ENCODE measurements at places on chromosomes 16 and 17. TPM values are rescaled to one million over a fixed set of nuclear protein-coding genes. Genes with fewer than 3 reads are reported as not detected.
A peak's percentile ranks its signal among the peaks of the same experiment; 100 is the strongest.

GRCh38 chr17:2995377-2995776, 68.0 kb downstream of the OR1D5 start:
- peak; percentile 41 for DNase-seq

DNA sequence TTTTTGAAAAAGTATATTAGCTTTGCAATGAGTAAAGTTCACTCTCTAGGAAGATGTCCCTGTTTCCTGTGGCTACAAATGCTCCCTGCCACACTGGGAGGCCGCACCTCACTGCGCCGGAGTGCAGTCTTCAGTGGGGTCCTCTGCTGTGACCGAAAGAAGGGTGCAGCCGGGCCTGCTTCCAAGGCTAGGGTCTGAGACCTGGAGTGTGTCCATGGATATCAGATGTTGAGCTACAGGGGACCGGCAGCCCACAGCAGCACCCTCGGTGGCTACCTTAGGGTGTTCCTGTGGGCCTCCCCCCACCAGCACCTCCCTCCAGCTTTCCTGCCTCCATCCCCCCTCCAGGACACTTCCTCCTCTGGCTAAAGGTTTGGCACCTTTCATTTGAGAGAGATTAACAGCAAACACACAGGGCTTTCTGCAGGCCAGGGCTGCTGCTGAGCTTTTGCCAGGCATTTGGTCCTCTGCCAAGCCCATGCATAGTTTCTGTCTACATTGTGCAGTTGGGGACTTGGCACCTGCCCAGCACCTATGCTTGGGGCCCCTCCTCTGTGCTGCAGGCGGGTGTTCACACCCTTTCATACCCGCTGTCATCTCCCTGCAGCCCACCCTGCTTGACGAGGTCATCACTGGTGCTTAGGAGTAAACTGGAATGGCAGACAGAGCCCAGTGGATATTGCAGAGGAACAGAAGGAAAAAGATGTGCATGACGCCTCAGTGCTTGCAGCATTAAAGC, 33.8 kb upstream of the CRISPLD2 start:
- DNase-seq = no peak

GRCh38 chr17:32103476-32104113, 38.7 kb upstream of the RHOT1 start:
- no peak for DNase-seq

DNA sequence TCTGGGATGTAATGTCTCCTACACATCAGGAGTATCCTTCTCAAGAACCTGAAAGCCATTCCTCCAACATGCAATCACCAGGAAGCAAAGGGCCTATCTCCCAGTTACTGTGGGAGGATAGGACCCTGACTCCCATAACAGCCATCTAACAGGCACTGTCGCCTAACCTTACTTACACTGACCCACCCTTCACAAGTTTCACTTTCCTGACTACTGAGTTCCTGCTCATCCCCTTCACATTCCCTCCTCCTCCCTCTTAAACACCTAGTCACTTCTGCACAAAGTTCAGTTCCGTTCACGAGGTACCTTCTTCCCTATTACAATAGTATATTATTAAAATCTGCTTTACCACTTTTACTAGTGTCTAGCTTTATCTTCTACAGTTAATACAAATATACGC, 1.3 kb downstream of the C17orf67 start:
- DNase-seq = no peak

DNA sequence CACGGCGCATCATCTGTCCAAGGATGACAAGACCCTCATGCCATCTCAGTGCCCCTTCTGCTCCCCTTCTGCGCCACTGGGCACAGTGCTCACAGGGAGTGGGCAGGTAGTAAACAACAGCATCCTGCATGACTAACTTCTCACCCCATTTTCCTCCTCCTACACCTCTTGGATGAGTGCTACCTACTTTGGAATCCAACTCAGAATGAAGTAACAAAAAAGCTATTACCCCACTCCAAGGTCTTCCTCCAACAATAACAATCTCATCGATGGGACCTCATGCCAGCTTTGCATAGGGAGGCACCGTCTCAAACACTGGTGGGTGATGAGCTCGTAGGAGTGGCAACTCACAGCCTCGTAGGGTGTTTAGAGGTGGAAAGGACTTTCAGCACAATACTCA, 98.6 kb upstream of the RCVRN start:
- no peak for DNase-seq

GRCh38 chr17:43018008-43018853, 4.0 kb downstream of the VAT1 start:
- no peak for DNase-seq

DNA sequence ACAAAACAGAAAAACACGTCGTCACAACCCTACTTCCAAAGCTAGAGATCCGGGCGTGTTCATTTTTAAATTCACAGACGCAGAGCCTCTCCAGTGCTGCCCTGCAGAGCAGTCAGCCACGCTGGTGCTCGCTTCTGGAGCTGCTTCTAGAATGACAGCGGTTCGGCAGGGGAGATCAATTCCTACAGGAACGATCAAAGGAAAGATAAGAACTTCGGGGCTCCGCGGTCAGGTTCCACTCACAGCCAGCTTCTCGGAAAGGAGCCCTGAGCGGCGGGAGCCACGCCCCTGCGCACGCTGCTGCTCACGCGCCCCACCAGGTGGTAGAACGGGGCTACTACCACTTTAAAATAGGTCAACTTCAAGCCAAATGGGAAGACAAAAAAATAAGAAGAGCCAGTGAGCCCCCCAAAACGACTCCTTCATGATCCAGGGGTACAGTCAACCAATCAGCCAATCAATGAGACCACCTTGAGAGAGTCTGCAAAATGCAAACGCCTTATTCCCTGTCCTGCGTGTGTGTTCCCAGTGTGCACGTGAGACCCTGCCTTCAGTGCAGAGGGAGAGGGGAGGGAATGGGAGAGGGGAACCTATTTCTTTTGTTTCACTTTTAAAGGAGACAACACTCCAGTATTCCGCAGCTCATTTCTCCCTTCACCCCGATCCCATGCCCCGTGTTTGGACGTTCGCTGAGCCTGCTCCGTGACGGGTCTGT, 209.7 kb downstream of the RBFOX3 start:
- peak; percentile 33 for DNase-seq

- DNase-seq = no peak
These were observed 102.5 kb upstream of the MAF start for GRCh38 chr16:79703066-79703465.

- no peak for DNase-seq
These were observed 15.7 kb downstream of the RBL2 start for GRCh38 chr16:53449816-53450517.

The CFAP97D1 gene
- total RNA-seq = not detected

The KCNJ18 gene
- not detected for total RNA-seq

The OTOA gene
- not detected for total RNA-seq

The TBC1D26 gene
- 0.56 TPM for total RNA-seq

The ARHGAP44 gene
- total RNA-seq = 16.5 TPM

Data from ovary (tissue), 10 donors.